Epithelial cell of alveolus of lung (primary cell): ENCODE measurements at places on chromosomes 1 and 21. TPM values are rescaled to one million over a fixed set of nuclear protein-coding genes. Genes with fewer than 3 reads are reported as not detected.

TNFRSF14 gene
- total RNA-seq = 8.8 and 17.6 TPM in 2 replicates

AMY2A gene
- total RNA-seq = not detected in 2 replicates

LCE2C gene
- not detected in 2 replicates for total RNA-seq

RPE65 gene
- total RNA-seq = 0.32 TPM in 1 of 2 replicates, not detected in the other

HAO2 gene
- not detected in 2 replicates for total RNA-seq

CYYR1 gene
- total RNA-seq = 1.4 and 4.2 TPM in 2 replicates
